NB4 (cell line): ENCODE measurements at places on chromosomes 13 and 19.

GRCh38 chr13:52911340-52911739, 62.9 kb upstream of the PCDH8 start:
- no peak for DNase-seq

DNA sequence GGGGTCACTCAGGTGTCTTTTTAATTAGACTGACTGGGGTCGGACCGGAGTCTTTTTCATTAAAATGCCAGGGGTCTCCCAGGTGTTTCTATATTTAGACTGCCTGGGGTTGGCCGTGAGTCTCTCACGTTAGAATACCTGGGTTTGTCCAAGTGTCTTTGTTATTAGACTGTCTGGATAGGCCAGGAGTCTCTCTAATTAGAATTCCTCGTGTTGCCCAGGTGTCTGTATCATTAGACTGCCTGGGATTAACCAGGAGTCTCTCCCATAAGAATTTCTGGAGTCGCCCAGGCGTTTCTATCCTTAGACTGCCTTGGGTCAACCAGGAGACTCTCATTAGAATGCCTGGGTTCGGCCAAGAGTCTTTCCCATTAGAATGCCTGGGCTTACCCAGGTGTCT, 1445.7 kb downstream of the UQCRFS1 start:
- no peak for DNase-seq

GRCh38 chr13:99067159-99067985, 89.5 kb upstream of the DOCK9 start:
- DNase-seq, result no peak

GRCh38 chr13:39540929-39541605, 61.9 kb downstream of the LHFPL6 start:
- no peak for DNase-seq

DNA sequence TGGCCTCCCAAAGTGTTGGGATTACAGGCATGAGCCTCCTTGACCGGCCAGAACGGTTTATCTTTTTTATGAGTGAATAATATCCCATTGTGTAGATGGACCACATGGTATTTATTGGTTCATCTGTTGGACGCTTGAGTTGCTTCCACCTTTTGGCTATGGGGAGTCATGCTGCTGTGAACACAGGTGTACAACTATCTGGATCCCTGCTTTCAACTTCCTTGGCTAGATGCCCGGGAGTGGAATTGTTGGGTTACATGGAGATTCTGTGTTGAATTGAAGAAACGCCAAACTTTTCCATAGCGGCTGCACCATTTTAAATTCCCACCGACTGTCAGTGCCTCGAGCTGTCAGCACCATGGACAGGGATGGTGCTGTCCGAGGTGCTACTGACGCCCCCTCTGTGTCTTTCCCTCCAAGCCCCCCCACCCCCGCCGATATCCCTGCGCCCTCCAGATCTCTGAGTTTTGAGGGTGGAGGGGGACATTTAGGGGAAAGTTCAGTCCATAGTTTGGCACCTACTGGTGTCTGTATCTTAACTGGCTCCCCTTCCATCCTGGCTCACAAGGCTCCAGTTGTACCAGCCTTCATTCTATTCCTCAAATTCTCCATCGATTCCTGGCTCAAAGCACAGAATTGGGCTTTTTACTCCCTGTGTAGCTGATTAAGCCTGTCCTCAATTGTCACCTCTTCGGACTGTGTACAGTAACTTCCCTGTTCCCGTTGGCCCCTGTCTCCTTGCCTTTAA, 27.3 kb downstream of the PNPLA6 start:
- peak; percentile 40 for DNase-seq

DNA sequence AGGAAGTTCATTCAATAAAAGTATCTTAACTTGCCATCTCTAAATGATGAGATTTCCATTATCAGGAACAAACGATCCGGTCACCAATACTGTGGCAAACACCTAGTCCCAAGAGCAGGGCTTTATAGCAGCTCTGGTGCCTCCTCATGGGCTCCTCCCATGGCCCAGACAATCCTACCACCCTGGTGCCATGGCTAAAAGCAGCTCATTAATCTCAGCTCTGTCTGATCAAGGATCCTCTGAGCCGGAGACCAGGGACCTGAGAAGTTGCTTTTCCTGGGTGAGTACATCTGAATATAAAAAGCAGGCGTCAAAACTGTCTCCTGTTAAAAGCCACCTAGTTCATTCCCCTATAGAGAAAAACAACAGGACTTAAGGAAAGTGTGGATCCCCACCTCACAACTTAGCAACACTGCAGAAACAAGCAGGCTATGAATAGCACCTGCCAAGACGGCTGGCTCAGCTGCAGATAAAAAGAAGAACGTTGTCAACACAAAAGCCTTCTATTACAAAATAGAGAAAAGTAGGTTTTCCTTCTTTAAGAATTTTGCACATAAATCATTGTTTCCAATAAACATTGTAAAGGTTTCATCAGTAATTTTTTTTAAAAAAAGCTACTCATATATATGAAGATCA, 30.3 kb downstream of the TSHZ3 start:
- no peak for DNase-seq

- DNase-seq, result peak; percentile 53
Measured at GRCh38 chr19:44512326-44513298, 12.3 kb upstream of the ZNF180 start.

- DNase-seq, result no peak
Measured at GRCh38 chr19:41813911-41814310, 17.5 kb downstream of the CEACAM3 start.

DNA sequence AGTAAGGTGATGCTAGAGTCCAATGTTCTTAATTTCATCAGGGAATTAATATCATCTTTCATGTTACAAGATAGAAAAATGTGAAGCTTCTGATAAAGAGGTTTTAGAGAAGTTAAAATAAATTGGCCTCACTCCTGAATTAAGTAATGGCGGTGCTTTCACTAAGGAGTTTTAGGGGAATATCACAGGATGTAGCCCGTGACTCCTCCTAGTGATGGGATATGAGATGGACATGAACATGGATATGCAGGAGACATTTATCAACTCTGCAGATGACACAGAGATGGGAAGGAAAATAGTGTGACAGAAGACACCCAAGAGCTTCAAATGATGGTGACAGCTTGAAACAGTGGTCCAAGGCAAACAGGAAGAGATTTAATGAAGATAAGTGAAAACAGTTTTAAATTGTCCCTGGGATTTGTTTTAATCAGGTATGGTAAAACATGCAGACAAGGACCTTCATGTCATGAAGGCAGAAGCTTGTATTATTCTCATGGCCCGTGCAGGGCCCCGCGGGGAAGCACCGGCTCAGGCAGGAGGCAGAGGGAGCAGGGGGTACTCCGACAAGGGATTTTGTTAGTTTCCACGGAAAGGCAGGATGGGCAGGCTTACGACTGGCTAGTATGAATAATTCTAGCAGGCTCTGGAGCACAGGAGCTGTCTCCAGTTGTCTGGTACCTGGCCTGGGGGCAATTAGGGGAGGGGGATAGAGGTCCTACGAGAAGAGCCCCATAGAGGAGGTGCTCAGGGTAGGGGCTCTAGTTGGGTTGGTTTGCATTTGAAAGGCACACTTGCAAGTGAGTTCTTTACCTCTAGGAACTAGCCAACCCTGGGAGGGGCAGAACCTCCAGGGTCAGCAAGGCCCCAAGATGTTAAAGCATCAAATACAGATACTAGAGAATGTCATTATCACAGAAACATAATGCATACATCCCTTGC, 38.7 kb upstream of the FARP1 start:
- no peak for DNase-seq

DNA sequence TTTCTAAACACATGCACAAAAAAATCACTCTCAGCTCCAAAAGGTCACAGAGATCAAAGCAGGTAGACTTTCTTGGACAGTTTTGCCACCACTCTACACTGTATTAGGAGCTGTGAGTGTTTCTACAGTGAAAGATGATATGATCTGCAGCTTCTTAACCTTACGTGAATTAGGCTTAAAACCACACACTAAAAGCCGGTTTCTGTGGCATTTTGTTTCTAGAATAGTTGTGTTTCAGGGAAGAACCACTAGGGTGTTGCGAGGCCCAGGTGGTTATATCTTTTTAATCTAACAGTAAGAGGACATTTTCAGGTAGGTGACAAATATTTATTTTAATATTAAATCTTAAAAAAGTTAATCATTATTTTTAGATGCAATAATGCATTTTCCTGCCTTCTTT, 216.4 kb downstream of the KLF5 start:
- DNase-seq, result no peak

GRCh38 chr19:41997851-41998229, 3.8 kb upstream of the ATP1A3 start:
- DNase-seq, result peak; percentile 11

DNA sequence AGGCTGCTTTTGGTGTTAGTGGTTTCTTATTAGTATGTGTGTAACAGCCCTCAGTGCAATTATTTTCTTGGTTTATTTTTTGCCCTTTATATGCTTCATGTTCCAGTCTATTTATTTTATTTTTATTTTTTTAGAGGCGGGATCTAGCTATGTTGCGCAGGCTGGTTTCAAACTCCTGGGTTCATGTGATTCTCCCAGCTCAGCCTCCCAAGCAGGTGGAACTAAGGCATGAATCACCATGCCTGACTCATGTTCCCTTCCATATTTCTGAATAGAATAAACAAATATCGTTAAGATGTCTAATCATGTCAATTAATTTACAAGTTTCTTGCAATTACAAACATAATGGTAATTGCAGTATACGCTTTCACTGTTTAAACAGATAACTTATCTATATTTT, 11.7 kb downstream of the SKA3 start:
- no peak for DNase-seq

- no peak for DNase-seq
Measured at GRCh38 chr13:109182777-109183465, 553.5 kb downstream of the MYO16 start.

GRCh38 chr13:33318744-33319143, 33.2 kb upstream of the STARD13 start:
- no peak for DNase-seq

GRCh38 chr19:17665058-17665457, 23.1 kb downstream of the UNC13A start:
- no peak for DNase-seq

GRCh38 chr13:78521091-78521490, 82.3 kb downstream of the POU4F1 start:
- no peak for DNase-seq

DNA sequence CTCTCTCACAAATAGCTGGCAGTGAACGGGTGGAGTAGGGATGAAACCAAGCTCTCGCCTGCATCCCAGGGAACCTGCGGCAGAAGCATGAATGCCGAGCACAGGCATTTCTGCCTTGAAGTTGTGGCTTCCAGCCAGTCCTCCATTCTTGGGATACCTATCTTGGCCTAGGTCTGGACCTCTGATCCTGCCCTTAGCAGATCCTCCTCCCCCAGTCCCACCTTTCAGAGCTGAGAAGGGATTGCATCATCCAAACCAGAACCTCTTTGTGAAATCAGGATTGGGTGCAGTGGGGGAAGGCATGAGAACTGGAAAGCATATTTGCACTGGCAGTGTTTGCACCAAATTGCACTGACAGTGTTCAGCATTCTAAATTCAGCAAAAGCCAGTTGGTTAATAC, 5.8 kb downstream of the ZNF780A start:
- DNase-seq, result no peak

- no peak for DNase-seq
Measured at GRCh38 chr19:17164639-17165038, 50.5 kb upstream of the USE1 start.

GRCh38 chr13:42876270-42876714, 94.9 kb downstream of the FAM216B start:
- no peak for DNase-seq

DNA sequence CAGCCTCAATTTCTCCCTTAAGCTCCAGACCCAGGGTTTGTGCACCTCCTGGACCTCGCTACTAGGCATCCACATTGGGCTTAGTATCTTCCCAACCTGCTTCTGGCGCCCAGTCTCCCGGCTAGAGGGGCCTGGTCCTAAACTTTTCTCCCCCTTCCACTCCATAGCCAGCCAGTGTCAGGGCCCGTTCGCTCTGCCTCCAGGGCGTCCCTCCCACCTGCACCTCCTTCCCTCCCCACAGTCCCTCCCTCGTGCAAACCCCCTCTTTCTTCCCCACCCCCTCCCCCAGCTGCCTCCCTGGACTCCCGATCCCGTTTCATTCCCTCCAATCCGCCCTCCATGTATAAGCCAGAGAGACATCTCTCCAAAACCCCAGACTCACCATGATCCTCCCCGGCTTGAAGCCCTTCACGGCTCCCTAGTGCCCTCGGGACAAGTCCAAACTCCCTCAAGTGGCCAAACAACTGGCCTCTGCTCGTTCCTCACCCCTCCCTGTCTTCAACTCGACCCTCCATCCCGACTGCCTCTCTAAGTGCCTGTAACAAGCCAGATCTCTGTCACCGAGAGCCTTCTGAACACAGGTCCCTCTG, 997 bp upstream of the SAMD4B start:
- DNase-seq, result peak; percentile 44

DNA sequence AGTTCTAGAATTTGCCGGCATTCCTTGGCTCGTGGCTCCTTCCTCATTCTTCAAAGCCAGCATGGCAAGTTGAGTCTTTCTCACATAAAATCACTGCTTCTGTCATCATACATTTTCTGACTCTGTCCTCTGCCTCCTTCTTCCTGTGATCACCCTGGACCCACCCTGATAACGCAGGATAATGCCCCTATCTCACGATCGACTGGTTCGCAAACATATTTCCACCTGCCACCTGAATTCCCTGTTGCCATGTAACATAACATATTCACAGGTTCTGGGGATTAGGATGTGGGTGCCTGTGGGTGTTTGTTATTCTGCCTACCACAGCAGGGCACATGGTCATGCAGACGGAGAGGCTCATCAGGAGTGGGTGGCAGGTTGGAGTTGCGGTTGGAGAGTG, 177.7 kb downstream of the NHLRC3 start:
- no peak for DNase-seq

DNA sequence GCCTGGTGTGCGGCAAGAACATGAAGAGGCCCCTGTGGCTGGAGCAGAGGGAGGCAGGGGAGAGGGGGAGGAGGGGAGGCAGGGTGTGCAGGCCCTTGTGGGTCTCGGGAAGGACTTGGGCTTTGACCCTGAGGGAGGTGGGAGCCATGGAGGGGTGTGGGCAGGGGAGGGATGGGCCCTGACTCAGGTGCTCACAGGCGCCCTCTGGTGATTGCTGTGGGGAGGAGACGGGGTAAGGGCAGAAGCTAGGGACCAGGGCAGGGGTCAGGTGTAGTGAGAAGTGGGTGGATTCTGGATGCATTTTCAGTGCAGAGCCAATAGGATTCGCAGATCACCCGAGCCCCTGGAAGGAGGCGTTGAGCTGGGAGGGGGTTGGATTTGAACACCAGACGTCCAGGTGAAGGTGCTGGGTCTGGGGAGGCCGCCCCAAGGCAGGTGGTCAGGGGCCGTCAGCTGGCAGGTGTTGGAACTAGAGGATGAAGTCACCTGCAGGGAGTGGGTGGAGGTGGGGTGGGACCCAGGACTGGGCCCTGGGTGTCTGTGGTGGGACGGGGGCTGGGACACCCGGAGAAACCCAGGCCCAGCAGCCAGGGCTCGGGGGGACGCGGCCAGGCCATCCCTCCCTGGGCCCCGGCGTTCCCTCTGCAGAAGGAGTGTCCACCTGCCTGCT, 185.4 kb downstream of the KDM4B start:
- peak; percentile 45 for DNase-seq
